ENCODE measurements at places on chromosomes 3 and 15.

DNA sequence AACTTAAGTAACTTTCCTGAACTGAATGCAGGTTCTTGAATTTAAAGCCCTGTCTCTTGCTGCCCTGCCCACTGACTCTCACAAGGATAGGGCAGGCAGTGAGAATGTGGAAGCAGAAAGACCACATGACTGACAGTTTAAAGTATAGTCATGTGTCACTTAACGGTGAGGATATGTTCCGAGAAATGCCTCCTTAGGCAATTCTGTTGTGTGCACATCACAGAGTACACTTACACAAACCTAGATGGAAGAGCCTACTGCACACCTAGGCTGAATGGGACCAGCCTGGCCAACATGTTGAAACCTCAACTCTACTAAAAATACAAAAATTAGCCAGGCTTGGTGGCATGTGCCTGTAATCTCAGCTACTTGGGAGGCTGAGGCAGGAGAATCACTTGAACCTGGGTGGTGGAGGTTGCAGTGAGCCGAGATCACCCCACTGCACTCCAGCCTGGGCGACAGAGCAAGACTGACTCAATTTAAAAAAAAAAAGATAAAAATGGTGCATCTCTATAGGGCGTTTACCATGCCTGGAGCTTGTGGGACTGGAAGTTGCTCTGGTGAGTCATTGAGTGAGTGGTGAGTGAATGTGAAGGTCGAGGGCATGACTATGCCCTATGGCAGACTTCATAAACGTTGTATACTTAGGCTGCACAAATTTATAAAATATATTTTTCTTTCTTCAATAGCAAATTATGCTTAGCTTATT, 18.9 kb upstream of the COPG1 start:
- DNase-seq, result no peak

DNA sequence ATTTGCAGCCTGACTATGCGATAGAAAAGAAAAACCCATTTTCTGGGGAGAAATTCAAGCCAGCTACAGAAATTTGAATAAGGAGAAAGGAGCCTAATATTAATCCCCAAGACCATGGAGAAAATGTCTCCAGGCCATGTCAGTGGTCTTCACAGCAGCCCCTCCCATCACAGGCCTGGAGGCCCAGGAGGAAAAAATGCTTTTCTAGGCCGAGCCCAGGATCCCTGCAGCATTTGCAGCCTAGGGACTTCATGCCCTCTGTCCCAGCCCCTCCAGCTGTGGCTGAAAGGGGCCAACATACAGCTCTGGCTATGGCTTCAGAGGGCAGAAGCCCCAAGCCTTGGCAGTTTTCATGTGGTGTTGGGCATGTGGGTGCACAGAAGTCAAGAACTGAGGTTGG, 26.3 kb downstream of the ARRDC4 start:
- DNase-seq, result no peak

- no peak for DNase-seq
These were observed 221.5 kb upstream of the TBL1XR1 start for GRCh38 chr3:177418787-177419186.

GRCh38 chr15:98669638-98670037, 21.3 kb downstream of the IGF1R start:
- no peak for DNase-seq

DNA sequence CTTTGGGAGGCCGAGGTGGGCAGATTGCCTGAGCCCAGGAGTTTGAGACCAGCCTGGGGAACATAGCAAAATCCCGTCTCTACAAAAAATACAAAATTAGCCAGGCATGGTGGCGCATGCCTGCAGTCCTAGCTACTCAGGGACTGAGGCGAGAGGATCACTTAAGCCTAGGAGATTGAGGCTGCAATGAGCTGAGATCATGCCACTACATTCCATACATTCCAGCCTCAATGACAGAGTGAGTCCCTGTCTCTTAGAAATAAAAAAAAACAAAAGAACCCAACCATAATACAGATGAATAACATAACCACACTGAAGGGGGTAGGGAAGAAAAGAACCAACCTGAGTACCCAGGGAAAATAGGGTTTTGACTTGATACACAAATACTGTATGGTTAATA, 19.7 kb upstream of the CGNL1 start:
- no peak for DNase-seq

DNA sequence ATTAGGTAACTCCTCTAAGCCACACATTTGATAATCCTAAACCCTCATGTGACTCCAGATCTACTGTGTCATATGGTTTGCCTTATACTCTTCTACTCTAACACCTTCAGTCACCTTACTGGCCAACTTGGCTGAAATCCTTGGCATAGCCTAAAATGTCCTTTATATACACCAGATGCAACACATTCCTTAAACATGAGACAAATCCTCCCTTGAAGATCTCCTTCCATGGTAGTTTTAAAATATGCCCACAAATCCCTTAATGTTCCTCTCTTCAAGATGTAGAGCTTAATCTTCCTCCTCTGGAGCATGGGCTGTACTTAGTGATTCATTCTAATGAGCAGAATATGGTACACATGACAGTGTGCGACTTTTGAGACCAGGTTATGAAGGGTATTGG, 238.9 kb downstream of the SUCLG2 start:
- DNase-seq, result no peak

- no peak for DNase-seq
These were observed 287.4 kb upstream of the SLCO3A1 start for GRCh38 chr15:91566141-91566540.

GRCh38 chr15:90126596-90127435, 24.5 kb upstream of the IDH2 start:
- no peak for DNase-seq

- DNase-seq, result no peak
These were observed 169.7 kb upstream of the TMCO5A start for GRCh38 chr15:37764733-37765191.

DNA sequence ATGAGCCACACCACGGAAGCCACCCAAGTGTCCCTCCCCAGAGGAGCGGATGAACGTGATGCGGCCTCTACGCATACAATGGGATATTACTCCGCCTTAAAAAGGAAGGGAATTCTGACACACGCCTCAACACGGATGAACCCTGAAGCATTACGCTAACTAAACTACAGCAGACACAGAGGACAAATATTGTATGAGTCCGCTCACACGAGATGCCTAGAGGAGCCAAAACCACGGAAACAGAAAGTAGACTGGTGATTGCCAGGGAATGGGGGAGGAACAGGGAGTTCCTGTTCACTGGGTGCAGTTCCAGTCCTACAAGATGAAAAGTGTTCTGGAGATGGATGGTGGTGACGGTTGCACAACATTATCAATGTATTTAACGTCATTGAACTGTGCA, 32.7 kb downstream of the SRGAP3 start:
- no peak for DNase-seq

- DNase-seq, result no peak
These were observed 1017.3 kb upstream of the EPHA6 start for GRCh38 chr3:95797081-95797480.

DNA sequence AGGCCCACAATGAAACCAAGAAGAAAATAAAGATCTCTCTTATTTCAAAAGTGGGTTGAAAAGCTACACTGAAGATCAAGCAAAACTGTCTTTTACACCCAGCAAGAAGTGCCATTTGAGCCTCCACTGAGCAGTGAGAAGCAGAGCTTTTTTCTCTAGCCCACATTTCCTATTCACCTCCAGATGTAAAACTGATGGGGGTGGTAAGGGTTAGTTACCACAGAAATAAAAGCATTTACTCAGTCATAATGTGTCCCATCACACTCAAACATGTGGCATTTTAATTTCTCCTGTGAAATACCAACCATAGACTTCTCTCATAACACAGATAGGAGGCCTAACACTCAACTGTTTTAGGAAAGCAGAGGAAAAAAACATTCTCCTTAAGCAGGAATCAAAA, 21.0 kb downstream of the IFT57 start:
- DNase-seq, result no peak

GRCh38 chr3:188437926-188438325, 284.0 kb downstream of the LPP start:
- no peak for DNase-seq

- no peak for DNase-seq
These were observed 34.5 kb downstream of the RASGRP1 start for GRCh38 chr15:38530113-38530512.

DNA sequence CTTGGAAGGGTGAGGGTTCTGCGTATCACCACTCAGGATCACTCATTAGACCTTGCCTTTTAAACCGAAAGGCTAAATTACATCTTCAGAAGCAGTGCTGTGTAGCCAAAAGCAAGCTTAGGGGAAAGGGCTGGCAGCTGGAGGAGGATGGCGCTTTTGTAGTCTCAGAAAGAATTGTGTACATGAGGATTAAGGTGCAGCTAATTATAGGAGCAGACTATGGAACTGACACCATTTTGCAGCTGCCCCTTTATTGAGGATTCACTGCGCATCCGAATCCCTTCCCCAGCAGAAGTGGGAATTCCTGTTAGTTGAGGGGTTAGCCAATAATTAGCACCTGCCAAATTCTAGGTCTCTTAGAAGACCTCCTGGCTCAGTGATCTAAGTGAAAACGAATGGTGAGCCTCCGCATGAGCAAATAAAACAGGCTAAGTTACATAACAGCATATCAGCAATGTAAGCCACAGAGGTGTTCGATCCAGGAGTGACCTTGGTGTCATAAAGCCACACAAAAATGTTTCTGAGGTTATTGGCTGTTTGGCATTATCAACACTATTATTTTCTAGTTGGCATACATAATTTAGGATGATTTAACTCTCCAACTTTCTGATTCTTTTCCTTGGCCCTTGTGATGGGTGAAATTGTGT, 42.6 kb upstream of the SEMA6D start:
- DNase-seq, result no peak

- DNase-seq, result no peak
These were observed 86.0 kb downstream of the DTWD1 start for GRCh38 chr15:49706805-49707204.

DNA sequence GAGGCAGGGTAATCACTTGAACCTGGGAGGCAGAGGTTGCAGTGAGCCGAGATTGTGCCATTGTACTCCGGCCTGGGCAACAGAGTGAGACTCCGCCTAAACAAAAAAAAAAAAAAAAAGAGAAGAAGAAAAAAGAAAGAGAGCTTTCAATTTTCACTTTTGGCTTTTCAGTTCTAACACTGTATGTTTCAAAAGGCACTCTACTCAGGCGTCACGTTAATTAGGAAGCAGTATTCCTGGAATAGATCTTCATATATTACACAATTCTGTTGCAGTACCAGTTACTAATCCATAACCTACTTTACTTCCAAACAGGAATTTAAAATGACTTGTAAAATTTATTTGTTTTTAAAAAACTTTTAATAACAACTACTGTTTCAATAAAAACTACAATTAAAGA, 131.7 kb upstream of the PLXND1 start:
- DNase-seq, result no peak

Measured in activated naive CD4-positive, alpha-beta T cell (primary cell).